ENCODE measurements at places on chromosomes 16 and 17. TPM values are rescaled to one million over a fixed set of nuclear protein-coding genes. Genes with fewer than 3 reads are reported as not detected.

ZNF267 gene
- 11.5 TPM for total RNA-seq

CA4 gene
- total RNA-seq = not detected

HSD11B2 gene
- not detected for total RNA-seq

CACNG5 gene
- not detected for total RNA-seq

KRT27 gene
- not detected for total RNA-seq

Data from osteoblast (primary cell).